Liver (tissue), 10 donors: ENCODE measurements at places on chromosomes 12 and 14. TPM values are rescaled to one million over a fixed set of nuclear protein-coding genes. Genes with fewer than 3 reads are reported as not detected.
A peak's percentile ranks its signal among the peaks of the same experiment; 100 is the strongest.

DNA sequence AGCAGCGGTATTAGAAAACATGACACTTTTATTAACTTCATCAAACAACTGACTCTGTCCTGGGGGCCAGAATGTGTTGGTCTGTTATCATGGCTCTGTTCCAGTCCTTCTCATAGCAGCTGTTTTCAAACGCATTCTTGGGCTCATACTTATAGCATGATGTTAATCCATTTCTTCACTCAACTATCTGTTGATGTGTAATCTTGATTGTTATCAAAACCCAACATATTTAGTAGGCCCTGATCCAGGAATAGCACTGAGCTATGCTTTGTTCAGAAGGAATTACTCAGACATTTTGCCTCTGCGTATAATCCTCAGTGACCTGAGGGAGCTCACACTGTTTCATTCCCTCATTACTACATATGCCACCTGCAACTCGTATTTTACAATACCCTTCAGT is 315.9 kb downstream of the BMP4 start:
- H3K27me3 ChIP-seq: no peaks in the 10 kb centered on the region
- DNase-seq: no peak
- H3K27ac ChIP-seq: no peak overlapping the region

- H3K4me3 ChIP-seq: no peak overlapping the region
- no peaks in the 10 kb centered on the region for H3K27me3 ChIP-seq
- peaks cover 3% of the 10 kb centered on the region for H3K4me1 ChIP-seq
Measured at GRCh38 chr12:6262623-6263022, 47.9 kb upstream of the PLEKHG6 start.

- H3K36me3 ChIP-seq: no peaks in the 10 kb centered on the region
- H3K4me3 ChIP-seq: no peak overlapping the region
- no peak for DNase-seq
- no peaks in the 10 kb centered on the region for H3K27me3 ChIP-seq
- H3K27ac ChIP-seq: no peak overlapping the region
Measured at GRCh38 chr14:100554082-100554677, 33.0 kb downstream of the BEGAIN start.

- no peak for DNase-seq
- H3K27me3 ChIP-seq: no peaks in the 10 kb centered on the region
- H3K27ac ChIP-seq: no peak overlapping the region
Measured at GRCh38 chr12:47383942-47384341, 304.2 kb upstream of the AMIGO2 start.

DNA sequence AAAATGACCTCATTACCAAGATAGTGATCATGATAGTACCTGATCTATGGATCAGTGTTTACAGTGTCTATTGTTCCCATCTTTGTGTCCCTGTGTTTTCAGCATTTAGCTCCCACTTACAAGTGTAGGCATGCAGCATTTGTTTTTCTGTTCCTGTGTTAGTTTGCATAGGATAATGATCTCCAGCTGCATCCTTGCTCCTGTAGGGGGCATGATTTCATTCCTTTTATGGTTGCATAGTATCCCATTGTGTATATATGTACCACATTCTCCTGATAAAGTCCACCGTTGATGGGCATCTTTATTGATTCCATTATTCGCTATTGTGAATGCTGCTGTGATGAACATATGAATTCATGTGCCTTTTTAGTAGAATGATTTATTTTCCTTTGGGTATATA is 215.4 kb upstream of the NAV3 start:
- no peak overlapping the region for H3K27ac ChIP-seq
- H3K4me3 ChIP-seq: no peak overlapping the region
- no peaks in the 10 kb centered on the region for H3K36me3 ChIP-seq

The ANG gene
- total RNA-seq: 153 TPM

DNA sequence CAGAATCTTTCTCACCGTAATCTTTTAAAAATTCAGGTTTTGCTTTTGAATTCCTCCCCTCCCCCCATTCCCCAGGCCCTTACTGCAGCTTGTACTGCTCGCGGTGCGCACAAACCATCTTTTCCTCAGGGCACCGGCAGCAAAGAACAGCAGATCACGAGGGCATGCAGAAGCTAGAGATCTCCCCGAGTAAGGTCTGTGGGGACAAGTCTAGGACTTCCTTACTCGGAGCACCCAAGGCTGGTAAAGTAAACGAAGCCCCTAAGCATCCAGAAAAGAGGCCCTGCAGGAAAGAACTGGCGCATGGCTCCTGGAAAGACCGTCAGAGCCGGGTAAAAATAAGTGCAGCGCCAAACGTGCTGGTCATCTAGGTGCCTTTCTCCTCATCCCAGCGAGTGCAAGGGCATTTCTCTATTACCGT is 727 bp downstream of the LDHB start:
- no peaks in the 10 kb centered on the region for H3K36me3 ChIP-seq
- no peaks in the 10 kb centered on the region for H3K27me3 ChIP-seq
- peak overlapping the region; percentile 81 for H3K27ac ChIP-seq
- DNase-seq: peak; percentile 38
- H3K4me1 ChIP-seq: peaks cover 6% of the 10 kb centered on the region

The MFAP5 gene
- not detected for total RNA-seq

DNA sequence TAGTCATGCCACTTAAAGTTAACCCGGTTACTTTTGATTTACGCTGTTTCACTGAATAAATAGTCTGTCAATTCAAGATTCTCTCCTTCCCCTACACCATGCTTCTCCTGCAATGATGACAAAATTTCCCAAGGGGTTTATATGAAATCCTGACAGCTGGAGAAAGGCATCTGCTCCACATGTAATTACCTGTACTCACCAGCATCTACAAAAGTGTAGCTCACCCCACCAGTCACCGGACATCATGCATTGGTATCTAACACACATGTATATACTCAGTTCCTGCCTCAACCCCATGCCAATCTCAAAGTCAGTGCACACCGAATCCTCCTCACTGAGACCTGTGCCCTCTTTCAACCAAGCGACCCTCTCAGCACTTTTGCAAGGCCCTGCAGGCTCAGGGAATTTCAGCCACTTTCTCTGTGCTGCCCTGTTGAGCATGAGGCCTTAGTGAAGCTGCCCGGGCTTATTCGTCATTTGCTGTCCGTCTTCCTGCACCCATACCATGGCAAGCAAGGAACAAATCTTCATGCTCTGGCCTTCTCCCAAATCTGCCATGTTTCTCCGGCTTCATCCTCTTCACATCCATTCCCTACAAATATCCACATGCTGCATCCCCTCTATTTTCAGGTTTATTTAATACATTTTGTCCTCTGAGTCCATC is 131.6 kb downstream of the SEC23A start:
- no peak for DNase-seq
- no peaks in the 10 kb centered on the region for H3K27me3 ChIP-seq
- H3K36me3 ChIP-seq: no peaks in the 10 kb centered on the region
- H3K4me3 ChIP-seq: no peak overlapping the region
- no peaks in the 10 kb centered on the region for H3K4me1 ChIP-seq
- no peak overlapping the region for H3K27ac ChIP-seq

- no peak overlapping the region for H3K27ac ChIP-seq
- no peaks in the 10 kb centered on the region for H3K27me3 ChIP-seq
- no peaks in the 10 kb centered on the region for H3K36me3 ChIP-seq
- H3K4me1 ChIP-seq: peaks cover 5% of the 10 kb centered on the region
Measured at GRCh38 chr12:116365114-116365513, 87.6 kb upstream of the MED13L start.

GRCh38 chr14:103867020-103867419 is 19.6 kb upstream of the PPP1R13B start:
- H3K4me3 ChIP-seq: no peak overlapping the region
- DNase-seq: no peak
- no peaks in the 10 kb centered on the region for H3K36me3 ChIP-seq
- no peaks in the 10 kb centered on the region for H3K27me3 ChIP-seq

DNA sequence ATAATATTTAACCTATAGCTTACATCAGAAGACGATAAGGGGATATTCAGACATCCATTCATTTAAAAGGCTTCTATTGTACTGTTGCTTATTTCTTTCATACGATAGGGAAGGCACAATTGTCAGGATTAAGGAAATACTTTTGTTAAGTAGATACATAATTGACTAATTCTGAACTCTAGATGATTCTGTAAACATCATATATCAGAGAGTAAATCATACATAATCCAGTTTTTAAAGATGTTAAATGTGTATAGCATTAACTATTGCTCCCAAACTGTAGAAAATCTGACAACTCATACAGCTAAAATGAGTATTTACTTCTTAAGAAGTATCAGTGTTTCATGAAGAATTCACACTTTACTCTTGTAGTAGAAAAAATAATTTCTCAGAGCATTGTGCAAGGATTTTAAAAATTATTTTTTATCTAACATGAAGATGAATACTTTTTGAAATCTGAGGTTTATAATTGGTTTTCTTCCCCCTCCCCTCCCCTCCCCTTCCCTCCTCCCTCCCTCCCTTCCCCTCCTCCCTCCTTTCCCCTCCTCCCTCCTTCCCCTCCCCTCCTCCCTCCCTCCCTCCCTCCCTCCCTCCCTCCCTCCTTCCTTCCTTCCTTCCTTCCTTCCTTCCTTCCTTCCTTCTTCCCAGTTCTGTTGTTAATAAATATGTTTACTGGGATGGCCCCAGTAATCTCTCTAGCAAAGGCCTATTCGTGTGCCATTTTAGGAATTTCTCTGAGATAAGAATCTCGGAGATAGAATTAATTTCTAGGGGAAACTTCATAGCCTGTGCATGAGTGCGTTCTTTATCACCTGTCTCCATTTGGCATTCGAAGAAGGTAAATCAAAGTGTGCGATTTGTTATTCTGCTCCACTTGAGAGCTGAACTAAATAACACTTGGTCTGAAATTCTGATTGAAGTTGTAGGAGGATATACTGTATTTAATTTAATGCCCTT is 2.3 kb downstream of the NPAS3 start:
- H3K4me1 ChIP-seq: peaks cover 14% of the 10 kb centered on the region
- no peaks in the 10 kb centered on the region for H3K36me3 ChIP-seq
- H3K4me3 ChIP-seq: no peak overlapping the region

The ENDOU gene
- total RNA-seq: not detected

GRCh38 chr14:68297039-68297438 is 477.5 kb downstream of the RAD51B start:
- no peak overlapping the region for H3K27ac ChIP-seq
- H3K36me3 ChIP-seq: no peaks in the 10 kb centered on the region
- no peak for DNase-seq
- no peaks in the 10 kb centered on the region for H3K27me3 ChIP-seq
- H3K4me1 ChIP-seq: no peaks in the 10 kb centered on the region

GRCh38 chr12:3698218-3698974 is 54.5 kb downstream of the CRACR2A start:
- H3K4me3 ChIP-seq: no peak overlapping the region
- no peaks in the 10 kb centered on the region for H3K36me3 ChIP-seq
- no peak overlapping the region for H3K27ac ChIP-seq
- no peaks in the 10 kb centered on the region for H3K27me3 ChIP-seq
- DNase-seq: no peak
- no peaks in the 10 kb centered on the region for H3K4me1 ChIP-seq

DNA sequence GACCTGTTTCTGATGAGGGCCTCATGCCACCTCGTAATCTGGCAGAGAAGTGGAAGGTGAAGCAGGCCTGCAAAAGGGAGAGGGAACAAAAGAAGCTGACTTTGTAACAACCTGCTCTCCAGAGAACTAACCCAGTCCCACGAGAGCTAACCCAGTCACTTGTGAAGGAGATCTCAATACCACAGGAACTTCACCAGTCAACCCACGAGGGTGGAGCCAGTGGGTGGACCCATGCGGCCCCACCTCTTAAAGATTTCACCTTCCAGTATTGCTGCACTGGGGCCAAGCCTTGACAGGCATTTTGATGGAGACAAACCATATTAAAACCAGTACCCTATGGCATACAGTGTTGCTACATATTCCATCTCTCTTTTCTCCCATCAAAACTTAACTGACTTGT is 55.1 kb downstream of the SERPINA10 start:
- no peak overlapping the region for H3K27ac ChIP-seq
- DNase-seq: no peak
- H3K4me3 ChIP-seq: no peak overlapping the region
- H3K36me3 ChIP-seq: no peaks in the 10 kb centered on the region
- H3K27me3 ChIP-seq: no peaks in the 10 kb centered on the region
- H3K4me1 ChIP-seq: no peaks in the 10 kb centered on the region

- H3K4me3 ChIP-seq: no peak overlapping the region
- H3K27ac ChIP-seq: peak overlapping the region; percentile 10
- no peaks in the 10 kb centered on the region for H3K36me3 ChIP-seq
- no peaks in the 10 kb centered on the region for H3K4me1 ChIP-seq
- H3K27me3 ChIP-seq: no peaks in the 10 kb centered on the region
Measured at GRCh38 chr12:57891542-57892228, 45.2 kb upstream of the CTDSP2 start.

- H3K4me3 ChIP-seq: no peak overlapping the region
- H3K27me3 ChIP-seq: no peaks in the 10 kb centered on the region
- H3K27ac ChIP-seq: no peak overlapping the region
Measured at GRCh38 chr14:65423982-65424381, 11.5 kb downstream of the FUT8 start.

The GLS2 gene
- 42.2 TPM for total RNA-seq

GRCh38 chr12:23169696-23170013 is 544.7 kb downstream of the ETNK1 start:
- H3K4me3 ChIP-seq: no peak overlapping the region
- no peaks in the 10 kb centered on the region for H3K4me1 ChIP-seq
- DNase-seq: no peak
- no peak overlapping the region for H3K27ac ChIP-seq

DNA sequence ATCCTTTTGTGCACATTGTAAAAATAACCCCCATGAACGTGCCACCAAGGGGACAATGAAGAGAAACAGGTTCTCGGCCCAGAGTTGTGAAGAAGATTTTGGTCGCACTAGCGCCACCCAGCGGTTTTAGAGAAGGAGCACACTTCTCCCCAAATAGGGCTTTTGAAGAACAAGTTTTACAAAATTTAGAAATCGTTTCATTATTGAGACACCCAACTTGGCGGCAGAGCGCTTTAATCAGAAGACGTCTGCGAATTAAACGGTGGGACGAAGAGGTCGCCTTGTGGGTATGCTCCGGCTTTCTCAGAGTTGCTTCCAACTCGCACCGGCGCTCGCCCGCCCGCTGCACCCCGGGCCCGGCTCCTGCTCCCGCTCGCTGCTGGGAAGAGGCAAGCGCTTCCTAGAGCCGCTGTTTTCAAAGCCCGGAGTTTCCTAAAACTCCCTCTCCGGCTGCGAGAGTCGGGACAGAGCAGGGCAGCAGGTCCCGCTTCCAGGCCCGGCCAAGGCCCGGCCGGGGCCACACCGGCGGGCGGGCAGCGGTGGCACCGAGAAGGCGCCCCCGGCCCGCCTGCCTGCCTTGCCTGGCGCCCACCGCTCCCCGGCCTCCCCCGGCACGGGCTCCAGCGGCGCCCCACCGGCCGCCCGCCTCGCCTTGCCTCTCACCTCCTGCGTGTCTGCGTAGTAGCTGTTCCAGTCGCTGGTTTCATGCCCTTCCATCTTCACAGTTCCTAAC is 645 bp downstream of the FOXA1 start:
- peak overlapping the region; percentile 55 for H3K4me3 ChIP-seq
- peak overlapping the region; percentile 94 for H3K27ac ChIP-seq
- DNase-seq: peak; percentile 72
- peaks cover 10% of the 10 kb centered on the region for H3K4me1 ChIP-seq
- no peaks in the 10 kb centered on the region for H3K36me3 ChIP-seq
- no peaks in the 10 kb centered on the region for H3K27me3 ChIP-seq

The KRT6A gene
- total RNA-seq: not detected

GRCh38 chr14:105146976-105147635 is 21.5 kb downstream of the JAG2 start:
- H3K4me1 ChIP-seq: no peaks in the 10 kb centered on the region
- no peaks in the 10 kb centered on the region for H3K27me3 ChIP-seq
- no peak overlapping the region for H3K27ac ChIP-seq
- no peak overlapping the region for H3K4me3 ChIP-seq
- DNase-seq: no peak

The KRT81 gene
- total RNA-seq: not detected
